ENCODE measurements at places on chromosomes 5 and 9.
A peak's percentile ranks its signal among the peaks of the same experiment; 100 is the strongest.

DNA sequence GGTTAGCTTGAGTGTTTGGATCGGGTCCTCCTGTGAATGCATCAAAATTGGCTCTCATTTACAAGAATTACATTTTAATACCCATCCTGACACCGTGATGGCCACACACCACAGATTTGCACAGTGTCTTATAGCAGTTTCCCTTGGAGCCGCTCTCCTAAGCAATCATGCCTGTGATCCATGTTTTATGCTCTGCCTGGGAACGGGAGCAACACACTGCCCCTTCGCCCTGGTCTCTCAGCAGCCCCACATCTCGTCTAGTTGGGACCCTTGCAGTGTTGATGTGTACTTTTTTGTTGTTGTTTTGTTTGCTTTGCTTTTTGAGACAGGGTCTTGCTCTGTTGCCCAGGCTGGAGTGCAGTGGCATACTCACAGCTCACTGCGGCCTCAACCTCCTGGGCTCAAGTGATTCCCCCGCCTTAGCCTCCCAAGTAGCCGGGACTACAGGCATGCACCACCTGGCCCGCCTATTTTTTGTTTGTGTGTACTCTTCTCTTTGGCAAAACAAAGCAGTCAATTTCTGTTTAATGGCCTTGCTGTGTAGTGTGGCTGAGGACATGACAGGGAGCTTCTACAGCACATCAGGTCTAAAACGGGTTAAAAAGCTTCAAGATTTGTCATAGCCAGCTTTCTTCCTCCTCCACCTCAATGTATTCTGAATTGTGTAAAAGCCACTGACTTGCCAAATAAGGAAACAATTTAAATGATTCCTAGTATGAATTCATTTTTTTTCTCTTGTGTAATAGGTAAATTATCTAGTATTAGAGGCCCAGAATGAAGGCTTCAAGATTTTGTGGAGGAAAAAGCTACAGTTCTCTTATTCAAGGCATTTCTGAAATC lies 101.6 kb upstream of the TBCA start:
- DNase-seq, result no peak

- DNase-seq, result no peak
These were observed 165.5 kb downstream of the TSSK1B start for GRCh38 chr5:113269023-113269997.

- no peak for DNase-seq
These were observed 432.7 kb upstream of the KLF4 start for GRCh38 chr9:107922260-107922659.

- no peak for DNase-seq
These were observed 167.1 kb downstream of the NIPBL start for GRCh38 chr5:37043693-37044092.

GRCh38 chr5:43401827-43402226 lies 10.4 kb downstream of the CCL28 start:
- no peak for DNase-seq

DNA sequence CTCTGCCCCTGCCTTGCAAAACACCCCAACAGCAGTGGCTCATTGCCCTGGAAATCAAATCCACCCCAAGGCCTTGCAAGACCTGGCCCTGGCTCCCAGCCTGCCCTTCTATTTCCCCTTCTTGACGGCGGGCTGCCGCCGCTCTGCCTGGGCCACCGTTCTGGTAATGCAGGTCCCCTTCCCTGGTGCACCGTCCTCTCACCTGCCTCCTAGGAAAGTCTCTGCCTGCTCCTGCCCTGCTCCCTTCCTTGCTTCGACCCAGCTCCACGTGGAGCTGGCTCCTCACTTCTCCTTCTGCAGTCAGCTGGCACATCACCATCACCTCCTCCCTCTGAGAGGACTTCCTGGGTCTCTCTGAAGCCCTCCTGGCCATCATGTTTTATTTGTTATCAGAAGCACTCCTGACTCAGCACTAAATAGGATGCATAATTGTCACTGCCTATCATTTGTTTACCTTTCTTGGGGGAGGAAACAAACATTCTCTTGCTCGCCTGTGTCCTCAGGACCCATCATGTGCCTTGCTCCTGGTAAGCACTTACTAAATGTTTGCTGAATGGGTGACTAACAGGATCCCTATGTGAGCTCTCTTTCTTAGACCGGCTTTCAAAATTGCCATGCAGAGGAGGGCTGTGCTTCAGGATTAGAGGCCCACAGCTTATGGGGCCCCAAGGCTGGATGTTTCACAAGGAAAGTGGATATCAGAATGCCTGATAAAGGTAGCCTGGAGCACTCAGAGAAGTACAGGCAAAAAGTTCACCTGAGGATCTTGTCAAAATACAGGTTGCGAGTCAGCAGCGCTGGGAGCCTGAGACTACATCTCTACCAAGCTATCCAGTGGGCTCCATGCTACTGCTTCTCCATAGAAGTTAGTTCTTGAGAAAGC lies 19.6 kb upstream of the C5orf47 start:
- DNase-seq, result no peak

DNA sequence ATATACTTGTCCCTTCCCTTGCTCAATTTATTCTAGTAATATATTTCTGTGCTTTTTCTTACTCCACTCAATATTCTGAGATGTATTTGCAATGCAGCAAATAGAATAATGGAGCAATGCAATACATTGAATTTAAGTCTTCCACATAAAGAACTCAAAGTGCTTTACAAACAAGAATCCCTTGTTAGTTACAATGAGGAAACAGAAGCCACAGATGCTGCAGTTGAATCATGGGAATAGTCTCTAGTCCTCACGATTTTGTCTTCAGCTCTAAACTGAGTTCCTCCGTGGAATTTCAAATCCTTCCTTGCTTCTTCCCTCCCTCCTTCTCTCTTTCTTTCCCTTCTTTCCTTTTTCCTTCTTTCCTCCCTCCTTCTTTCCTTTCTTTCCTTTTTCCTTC lies 12.5 kb upstream of the TAS2R1 start:
- DNase-seq, result no peak

DNA sequence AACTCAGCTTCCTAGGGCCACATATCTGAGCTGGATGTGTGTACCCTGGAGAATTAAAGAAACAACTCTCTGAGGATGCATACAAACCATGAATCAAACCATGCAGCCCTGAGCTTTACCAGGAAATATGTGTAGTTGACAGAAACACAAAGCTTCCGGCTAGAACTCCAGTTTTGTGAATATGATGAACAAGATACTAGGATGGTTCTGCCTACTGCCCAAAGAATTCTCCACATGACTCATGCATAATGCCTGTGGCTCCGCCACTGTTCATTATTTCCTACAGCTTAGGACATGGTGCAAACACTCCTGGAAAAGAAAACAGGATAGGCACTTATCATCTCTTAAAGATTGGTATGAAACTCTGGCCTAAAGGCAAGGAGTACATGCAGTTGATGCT lies 343.4 kb downstream of the DNAH5 start:
- DNase-seq, result no peak

- DNase-seq, result no peak
These were observed 86.7 kb downstream of the CAMSAP1 start for GRCh38 chr9:135820661-135821060.

GRCh38 chr5:16921211-16921610 lies 14.9 kb downstream of the MYO10 start:
- DNase-seq, result no peak

DNA sequence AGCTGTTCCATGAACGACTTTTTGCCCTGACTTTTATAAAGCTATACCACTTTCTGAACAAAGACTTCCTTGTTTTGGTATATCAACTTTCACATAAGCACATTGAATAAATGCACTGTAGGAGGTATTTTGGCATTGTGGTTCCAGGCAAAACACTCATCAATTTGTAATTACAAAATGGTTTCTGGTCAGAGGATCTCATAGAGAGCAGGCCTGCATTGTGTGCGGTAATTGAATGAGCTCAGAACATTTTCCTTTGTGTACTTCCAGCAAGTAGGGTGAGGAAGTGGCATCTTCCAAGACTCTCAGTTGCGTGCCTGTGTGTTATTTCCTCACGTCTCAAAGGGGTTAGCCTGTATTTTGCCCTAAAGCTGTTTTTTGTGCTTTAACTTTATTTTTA lies 89.2 kb downstream of the PDE6A start:
- no peak for DNase-seq

GRCh38 chr9:113477661-113478060 lies 14.1 kb downstream of the RGS3 start:
- no peak for DNase-seq

DNA sequence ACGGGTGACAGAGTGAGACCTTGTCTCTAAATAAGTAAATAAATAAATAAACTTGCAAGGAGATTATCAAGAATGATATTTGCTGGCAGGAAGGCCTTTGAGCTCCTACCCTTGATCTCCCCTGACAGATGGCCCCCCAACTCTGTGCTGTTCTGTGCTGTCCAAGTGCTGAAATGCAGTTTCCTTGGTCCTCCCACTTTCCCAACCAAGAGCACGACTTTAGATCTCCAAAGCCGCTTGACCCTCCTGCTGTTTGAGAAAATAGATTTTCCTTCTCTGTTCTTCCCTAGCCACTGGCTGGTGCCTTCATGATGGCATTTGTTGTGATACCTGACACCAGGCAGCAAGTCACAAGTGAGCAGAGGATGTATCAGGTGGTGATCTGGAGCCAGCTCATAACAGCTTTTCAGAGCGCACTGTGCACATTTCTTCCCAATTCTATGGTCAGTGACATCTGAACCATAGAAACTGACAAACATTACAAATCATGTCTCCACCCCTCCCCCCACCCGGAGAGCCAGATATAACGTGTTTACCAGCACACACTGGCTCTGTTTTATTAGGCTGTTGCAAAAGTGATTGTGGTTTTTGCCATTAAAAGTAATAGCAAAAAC lies 80.0 kb upstream of the PUM3 start:
- no peak for DNase-seq

GRCh38 chr9:98298476-98298875 lies 43.0 kb upstream of the TBC1D2 start:
- DNase-seq, result no peak

- peak; percentile 67 for DNase-seq
These were observed 841 bp downstream of the RAD23B start for GRCh38 chr9:107283623-107284616.

- no peak for DNase-seq
These were observed 1.4 kb upstream of the QRFP start for GRCh38 chr9:130897848-130898551.

- DNase-seq, result no peak
These were observed 243.7 kb upstream of the SLC24A2 start for GRCh38 chr9:20032413-20033006.

GRCh38 chr5:58066557-58066956 lies 393.3 kb downstream of the PLK2 start:
- DNase-seq, result no peak

DNA sequence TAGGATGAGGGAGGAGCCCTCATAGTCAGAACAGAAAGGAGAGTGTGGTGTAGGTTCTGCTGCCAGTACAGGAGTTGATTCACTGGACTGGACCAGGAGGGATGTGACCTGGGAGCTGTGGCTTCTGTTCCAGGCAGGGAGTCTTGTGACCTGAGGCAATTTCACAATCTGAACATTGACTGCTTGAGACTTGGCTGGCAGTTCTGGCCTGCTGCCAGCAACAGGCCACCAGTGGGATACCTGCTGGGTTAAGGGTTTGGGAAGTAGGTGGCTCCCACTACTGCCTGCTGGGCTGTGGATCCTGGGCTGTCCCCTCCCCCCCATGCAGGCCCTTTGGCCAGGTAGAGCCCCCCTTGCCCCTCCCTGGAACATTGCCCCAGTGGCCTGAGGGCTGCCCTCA lies 268.6 kb upstream of the ARRDC3 start:
- no peak for DNase-seq

GRCh38 chr5:175688352-175689146 lies 30.7 kb downstream of the HRH2 start:
- DNase-seq, result no peak

- DNase-seq, result no peak
These were observed 683.8 kb downstream of the LRRC70 start for GRCh38 chr5:63262185-63262981.

DNA sequence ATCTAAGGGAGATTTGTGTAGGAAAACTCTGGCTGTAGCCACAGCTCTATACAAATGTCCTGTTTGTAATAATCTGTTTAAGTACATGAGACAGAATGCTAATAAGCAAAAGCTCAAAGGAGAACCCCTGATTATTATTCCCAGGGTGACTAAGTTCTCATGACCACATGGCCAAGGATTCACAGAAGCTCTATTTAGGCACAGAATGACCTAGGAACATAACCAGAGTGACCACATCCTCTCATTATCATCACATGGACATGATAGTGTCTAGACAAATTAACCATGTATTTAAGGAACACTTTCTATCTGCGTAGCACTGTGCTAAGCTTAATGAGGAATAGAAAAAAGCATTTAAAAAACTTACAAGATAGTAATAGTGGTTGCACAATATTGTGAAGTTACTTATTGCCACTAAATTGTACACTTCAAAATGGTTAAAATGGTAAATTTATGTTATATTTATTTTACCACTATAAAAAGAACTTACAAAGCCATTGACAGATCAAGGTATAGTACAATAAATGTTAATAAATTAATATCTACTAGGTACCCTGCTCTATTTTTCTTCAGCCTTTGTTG lies 56.3 kb downstream of the STX17 start:
- DNase-seq, result no peak

GRCh38 chr5:5497152-5497788 lies 74.8 kb downstream of the ICE1 start:
- DNase-seq, result peak; percentile 69

GRCh38 chr5:149759986-149760853 lies 30.1 kb downstream of the PPARGC1B start:
- DNase-seq, result no peak

GRCh38 chr5:112205846-112206245 lies 213.2 kb downstream of the EPB41L4A start:
- DNase-seq, result no peak

DNA sequence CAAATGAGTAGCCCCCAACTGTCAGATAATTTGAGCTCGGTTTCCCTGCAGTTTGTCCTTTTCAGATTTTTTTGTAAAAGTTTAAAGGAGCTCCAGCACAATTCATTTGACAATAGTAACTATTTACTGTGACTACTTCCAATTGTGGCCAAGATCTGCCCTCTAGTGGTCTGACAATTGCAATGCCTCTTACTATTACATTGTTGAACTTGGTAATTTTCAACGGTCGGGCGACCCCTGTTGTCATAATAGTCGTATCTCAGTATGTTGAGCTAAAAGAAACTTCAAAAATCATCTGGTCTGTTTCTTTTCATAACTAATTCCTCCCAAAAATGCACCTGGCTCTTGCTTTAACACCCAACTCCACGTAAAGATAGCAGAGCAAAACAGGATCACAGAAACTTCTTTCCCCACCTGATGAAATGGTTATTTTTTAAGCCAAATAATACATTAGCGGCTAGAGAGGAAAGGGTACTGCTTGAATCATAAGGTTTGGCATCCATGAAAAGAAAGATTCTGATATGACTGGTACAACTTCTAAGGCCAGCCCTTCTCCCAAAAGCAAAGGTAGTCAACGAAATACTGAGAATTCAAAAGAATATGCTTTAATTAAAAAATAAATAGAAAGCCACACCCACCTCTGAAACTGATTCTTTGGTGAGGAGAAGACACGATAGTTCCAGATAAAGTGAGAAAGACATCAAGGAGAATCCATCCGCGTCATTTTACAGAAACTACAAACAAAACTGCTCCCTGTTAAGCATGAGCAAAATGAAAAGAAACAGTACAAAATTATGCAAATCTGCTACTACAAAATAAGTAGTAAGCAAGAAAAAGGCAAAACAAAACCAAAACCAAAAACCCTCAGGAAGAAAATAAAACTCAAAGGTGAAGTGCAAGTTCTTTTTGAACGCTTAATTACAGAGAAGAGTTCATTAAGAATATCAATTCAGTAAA lies 76.9 kb upstream of the HTR4 start:
- peak; percentile 52 for DNase-seq
